ENCODE measurements at places on chromosomes 1 and 21. TPM values are rescaled to one million over a fixed set of nuclear protein-coding genes. Genes with fewer than 3 reads are reported as not detected.

GRCh38 chr21:34336756-34337391 is 26.9 kb upstream of the KCNE2 start:
- no peak for ATAC-seq

DNA sequence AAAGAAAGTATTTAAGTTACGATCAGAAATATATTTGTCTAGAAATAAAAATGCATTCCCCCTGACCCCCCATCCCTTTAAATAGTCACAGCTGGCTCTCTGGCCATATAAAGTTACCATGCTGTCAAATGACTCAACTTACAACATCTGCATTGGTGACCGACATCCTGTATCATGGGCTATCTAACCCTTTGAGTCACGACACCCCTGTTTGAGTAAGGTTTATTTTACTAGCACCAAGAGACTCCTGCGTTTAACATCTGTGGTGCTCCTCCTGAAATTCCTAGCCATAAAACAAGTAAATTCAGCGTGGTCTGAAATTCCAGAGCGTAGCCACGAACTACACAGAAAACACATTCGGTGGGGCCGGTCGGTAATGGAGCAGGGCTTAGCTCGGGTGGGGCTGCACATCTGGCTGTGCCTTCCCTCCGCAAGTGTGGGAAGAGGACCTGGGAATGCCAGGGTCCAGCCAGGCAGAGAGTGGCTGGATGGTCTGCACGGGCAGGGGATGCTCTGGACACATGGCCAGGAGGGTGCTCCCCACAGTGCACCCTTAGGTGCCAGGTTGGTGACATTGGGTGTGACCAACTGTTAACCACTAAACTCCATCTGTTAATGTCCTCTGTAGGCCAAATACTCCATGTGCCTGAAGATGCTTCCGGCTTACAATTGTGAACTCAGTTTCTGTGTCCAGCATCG is 53.0 kb upstream of the CLDN14 start:
- ATAC-seq: no peak

HES3 gene
- total RNA-seq: 0.37 TPM

C1orf141 gene
- 0.39 TPM for total RNA-seq

SYNC gene
- total RNA-seq: 21.9 TPM
